ENCODE measurements at places on chromosomes 3 and 15.

- DNase-seq: no peak
These were observed 166.1 kb downstream of the SSR3 start for GRCh38 chr3:156388497-156389448.

DNA sequence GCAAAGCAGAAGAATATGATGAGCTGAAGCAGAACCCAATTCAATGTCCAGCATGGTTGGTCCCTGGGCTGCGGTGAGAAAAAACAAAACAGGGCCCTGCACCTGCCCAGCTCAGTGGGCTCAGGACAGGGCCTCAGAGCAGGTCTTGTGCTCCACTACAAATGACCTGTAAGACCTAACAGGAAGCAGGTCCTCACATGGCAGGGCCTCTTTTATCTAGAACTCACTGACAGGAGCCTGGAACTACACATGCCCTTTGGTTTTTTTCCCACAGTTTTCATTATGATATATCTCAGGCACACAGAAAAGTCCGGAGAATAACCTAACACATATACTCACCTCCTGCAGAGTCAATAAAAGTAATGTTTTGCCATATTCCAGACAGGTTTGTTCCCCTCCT, 38.4 kb downstream of the CCDC12 start:
- DNase-seq: no peak

- DNase-seq: no peak
These were observed 263.4 kb upstream of the ST8SIA2 start for GRCh38 chr15:92130244-92130643.

GRCh38 chr3:179463319-179463718, 12.0 kb upstream of the GNB4 start:
- no peak for DNase-seq

- DNase-seq: no peak
These were observed 190.6 kb downstream of the ARRDC4 start for GRCh38 chr15:98151096-98151495.

- no peak for DNase-seq
These were observed 11.4 kb upstream of the PEX5L start for GRCh38 chr3:180048103-180048502.

GRCh38 chr15:100133001-100133400, 208.8 kb downstream of the ADAMTS17 start:
- no peak for DNase-seq

DNA sequence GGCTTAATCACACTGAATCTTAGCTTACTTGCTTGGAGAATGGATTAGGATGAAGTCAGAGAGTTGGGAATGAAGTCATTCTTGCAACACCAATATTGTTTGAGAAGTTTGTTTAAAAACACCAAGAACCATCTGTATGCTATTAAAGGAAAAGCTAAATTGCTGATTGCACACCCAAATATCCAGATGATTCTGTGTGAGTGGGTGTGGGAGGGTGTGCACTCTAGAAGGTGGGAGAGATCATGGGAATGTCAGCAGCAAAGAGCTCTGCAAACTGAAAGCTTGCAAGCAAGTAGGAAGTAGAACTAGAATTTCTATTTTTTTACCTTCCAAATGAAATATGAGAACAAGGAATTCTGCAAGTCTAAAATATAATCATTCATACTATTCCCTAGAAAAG, 364.9 kb downstream of the NR2F2 start:
- DNase-seq: no peak

GRCh38 chr3:153285194-153285641, 123.2 kb downstream of the RAP2B start:
- no peak for DNase-seq

DNA sequence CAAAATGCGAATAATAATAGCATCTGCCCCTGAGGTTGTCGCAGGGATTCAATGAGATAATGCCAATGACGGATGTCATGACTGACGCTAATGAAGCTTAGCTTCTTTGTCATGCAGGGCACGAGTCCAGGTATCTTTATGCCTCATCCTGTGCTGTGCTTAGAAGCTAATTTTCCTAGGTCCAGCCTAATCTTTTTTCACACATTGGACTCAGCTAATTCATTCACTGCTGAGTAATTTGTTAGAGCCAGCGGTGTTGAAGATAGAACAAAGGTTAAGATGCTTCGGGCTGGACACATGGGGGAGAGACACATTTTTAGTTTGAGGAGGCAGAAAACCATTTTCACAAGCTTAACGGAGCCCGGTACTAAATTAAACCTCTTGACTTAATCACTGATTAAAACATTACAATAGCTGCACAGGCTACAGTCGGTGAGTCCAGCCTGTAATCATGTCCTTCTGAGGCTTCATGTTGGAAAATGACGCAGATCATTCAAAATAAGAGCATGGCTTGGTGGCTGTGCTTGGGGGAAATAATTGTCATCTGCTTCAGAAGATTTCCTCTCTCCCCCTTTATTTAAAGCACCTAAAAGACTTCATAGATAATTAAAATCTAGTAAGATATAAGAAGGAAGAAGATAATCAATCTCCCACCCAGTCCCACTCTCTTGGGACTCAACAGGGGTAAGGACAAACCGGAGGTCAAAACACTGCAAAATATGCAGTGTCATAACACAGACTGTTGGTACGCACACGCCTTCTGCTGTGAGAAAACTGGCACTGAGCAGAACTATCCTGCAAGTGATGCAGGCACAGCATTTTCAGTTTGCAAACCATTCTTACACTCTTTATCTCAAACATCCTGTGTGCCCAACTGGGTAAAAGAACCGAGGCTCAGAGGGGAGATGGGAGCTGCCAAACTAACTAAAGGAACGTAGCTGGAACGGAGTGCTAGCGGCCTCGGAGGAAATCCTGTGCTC, 3.3 kb upstream of the CCDC174 start:
- no peak for DNase-seq

DNA sequence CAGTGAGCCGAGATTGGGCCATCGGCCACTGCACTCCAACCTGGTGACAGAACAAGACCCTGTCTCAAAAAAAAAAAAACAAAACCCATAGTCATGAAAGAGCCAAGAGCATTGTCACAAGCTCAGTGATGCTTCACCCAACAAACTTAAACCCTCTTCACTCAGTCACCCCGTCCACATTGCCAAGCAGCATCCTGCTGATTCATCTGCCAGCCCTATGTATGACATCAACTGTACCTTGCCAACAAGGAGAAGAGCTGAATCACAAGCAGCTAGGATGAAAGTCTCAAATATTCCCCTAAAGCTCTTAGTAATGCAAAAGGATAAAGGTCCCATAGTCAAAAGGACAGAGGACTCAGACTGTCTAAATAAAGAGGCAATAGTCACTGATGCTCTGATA, 90.0 kb downstream of the ANO10 start:
- DNase-seq: no peak

DNA sequence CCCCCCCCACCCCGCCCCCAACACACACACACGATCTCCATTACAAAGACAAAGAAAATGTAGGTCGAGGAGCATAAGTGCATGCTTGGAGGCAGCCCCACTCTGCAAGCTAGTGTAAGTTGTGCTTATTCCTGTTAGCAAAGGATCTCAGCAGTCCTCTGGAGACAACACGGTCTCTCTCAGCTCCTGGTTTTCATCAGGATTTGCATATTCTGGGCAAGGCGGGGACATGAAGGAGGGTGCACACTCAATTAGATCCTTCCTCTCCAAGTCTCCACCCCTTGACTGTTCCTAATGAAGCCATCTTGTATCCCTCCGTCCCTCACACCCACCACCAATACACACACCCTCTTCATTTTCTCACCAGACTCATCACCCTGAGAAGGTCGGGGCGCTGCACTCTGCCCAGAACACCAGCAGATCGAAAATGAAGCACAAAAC, 63.8 kb downstream of the MRPL46 start:
- DNase-seq: no peak

GRCh38 chr3:194443901-194444300, 42.9 kb downstream of the ATP13A3 start:
- DNase-seq: no peak

GRCh38 chr3:41155834-41156233, 43.5 kb upstream of the CTNNB1 start:
- no peak for DNase-seq

DNA sequence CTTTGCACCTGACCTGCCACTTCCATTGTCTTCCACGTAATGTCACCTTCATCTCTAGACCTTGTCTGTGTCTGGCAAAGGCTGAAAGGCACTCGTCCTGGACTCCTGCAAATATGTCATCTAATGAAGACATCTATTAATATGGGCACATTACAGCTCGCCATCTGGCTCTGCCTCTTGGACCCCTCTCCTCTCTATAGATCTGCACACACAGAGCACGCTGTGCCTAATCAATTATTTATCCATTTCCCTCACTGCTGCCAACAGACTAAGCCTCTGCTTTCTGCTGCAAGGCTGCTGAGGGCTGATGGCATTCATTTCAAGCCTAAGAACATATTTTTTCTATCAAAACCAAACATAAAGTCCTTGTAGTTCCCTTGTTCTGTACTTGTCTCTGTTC, 573.0 kb downstream of the TUSC7 start:
- DNase-seq: no peak

DNA sequence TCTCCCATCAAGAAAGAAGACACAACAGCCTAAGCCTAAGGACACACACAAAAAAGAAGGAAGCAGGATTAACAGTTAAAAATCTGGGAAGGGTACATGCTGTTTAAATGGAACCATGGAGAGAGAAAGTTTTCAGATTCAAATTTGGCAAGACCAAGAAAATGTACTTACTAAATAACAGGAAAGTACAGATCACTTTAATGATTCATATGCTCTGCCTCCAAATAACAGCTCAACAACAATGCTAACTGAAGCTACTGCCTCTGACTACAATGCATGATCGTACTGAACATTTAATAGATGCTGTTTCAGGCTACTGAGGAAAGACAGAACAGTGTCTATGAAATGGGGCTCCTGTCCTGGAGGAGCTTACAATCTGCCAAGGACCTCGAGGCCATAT, 8.4 kb upstream of the NMB start:
- DNase-seq: no peak

DNA sequence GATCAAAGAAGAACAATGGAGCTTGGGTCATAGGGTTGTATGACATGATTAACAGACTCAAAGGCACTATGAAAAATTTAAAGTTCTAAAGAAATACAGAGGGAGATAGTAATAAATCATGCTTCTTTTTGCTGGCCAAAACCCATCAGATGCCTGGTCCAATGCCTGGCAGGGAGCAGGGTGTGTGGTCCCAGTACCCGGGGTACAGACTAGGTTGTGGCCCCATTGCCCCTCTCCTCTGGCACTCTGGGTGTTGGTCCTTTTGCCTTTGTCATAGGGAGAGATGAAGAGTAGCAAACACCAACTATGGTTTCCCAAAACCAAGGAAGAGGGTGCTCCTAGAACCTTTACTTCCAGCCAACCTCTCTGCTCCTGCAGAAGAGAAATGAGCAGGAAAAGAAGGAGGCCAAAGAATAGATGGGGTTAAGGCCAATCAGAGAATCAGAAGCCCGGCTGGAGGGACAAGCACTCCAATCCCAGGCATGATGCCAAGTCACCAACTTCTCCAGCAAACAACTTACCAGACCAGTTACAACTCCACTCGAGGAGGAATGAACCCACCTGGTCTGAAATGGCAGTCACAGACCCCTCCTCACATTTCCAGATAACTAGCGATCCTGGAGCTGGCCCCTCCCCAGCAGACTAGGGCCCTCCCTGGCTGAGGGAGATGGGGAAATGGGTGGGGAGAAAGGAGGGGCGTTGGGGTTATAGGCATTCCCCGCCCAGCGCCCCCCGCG, 1.8 kb downstream of the IGDCC3 start:
- DNase-seq: no peak

DNA sequence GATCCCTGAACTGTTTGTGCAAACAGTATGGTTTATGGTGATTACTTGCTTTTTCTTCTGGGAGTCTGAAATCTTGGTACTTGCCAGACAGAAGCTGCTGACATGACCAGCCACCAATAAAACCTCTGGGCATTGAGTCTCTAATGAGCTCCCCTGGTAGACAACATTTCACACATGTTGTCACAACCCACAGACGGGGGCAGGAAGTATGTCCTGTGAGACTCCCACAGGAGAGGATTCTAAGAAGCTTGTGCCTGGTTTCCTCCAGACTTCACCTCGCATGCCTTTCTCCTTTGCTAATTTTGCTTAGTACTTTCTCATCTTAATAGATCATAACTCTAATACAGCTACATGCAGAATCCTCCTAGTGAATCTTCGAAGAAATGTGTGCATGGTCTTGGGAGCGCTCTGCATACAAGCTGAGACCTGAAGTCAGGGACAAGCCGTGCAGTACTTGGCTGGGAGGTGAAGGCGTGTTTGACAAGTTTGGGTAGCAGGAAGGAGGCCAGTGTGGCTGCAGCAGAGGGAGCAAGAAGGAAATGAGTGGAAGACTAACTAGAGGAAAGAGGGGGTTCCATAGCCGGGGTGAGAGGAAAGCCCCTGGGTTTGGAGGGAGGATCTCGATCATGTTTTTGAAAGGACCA, 49.0 kb downstream of the B3GNT5 start:
- DNase-seq: no peak

DNA sequence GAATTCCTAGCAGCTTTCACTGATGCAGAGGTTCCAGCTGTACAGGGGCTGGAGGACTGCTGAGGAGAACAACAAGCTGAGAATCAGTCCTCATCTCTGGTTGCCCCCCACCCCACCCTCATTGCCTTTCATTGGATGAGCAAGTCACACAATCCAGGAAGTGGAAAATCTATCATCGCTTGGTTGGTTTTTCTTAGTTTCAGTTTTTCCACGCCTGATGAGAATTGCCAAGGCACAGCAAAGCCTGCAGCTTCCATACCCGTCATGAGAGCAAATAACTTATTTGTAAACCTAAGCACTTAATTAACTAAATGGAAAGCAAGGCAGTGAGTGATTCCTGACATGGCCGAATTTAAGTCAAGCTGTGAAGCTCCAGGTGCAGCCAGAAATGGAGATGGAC, 21.4 kb upstream of the LIPC start:
- DNase-seq: no peak

DNA sequence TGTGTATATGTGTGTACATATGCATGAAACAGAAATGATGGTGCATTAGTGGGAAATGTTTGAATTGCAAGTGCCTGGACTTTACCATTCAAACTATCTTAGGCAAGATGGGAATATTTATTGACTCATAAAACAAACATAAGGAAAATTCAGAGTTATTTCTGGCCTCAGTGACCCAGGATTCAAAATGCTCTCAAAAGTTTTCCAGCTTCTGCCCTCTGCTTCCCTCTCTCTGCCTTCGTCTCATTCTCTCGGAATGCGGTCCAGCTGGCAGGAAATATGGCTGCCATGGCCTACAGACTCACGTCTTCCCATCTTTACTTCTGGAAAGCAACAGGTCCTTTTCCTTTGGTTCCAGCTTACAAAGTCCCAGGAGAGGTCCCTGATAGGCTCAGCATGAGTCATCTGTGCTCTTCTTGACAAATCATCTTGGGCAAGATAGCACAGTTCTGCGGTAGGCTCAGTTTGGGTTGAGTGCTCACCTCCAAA, 8.7 kb upstream of the ZNF774 start:
- no peak for DNase-seq

DNA sequence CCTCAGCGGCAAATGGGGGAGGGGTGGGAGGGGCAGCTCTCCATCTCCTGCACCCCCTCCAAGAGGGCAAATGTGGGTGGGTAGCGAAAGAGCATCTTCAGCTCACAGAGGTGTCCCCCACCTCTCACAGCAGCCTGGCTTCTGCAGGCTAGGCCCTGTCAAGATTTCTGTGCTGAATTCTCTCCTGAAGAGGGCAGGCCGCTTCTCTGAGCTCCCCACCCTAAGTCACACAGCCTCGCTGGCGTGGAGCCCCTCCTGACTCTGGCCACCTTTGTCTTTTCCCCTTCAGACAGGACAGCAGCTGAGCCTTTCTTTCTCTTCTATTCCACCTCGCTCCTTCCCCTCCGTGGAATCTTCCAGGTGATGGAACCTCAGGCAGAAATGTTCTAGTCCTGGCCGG, 26.3 kb upstream of the ADAMTS7 start:
- no peak for DNase-seq

GRCh38 chr3:64530434-64531049, 157.3 kb downstream of the ADAMTS9 start:
- DNase-seq: no peak

All from activated CD4-positive, CD25-positive, alpha-beta regulatory T cell treated with anti-CD3 and anti-CD28 coated beads, Interleukin-2, amount 50 U/mL, for 72 hours (primary cell).